Dorsolateral prefrontal cortex (tissue), 122 donors: ENCODE measurements at places on chromosomes 4 and X.

DNA sequence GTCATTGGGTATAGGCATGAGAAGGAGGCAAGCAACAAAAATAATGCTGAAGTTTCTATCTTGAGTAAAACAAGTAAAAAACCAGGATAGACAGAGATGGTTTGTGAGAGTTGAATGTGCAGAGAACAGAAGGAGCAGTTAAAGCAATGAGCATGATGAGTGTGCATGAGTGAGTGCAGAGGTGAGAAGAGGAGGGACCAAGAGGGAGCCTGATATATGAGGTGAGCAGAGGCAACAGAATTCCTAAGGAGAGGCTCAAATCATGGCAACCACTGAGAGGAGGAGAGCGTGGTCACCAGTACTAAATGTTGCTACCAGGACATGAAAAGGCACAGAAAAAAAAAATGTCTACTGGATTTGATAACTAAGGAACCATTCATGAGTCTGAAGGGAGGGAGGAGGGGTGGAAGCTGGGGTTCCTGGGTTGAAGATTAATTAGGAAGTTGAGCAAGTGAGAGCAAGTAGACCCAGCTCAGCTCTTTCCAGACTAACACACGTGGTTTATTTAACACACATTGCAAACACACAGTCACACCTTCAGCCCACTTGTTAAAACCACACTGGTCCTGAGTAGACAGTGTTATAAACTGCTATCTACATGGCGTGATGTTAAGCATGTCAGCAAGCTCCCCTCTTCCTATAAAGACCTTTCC lies 69.0 kb upstream of the IQCM start:
- DNase-seq = no peak

DNA sequence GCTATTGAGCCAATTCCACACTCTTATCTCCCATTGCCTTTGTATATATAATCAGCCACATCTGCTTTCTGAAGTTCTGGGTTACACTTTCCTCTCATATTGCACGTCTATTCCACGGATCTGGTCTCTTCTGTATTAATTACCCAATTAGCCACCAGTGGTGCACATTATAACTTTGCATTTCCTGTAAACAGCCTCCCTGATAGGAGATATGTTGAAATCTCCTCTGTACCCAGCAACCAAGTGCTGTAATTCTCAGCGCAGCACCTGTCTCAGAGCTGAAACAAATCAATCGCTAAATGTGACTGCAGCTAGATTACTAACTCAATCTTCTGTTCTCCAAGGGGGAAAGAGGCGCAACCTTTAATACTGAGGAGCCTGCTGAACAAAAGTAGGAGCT lies 326.4 kb downstream of the SLITRK2 start:
- no peak for DNase-seq

- no peak for DNase-seq
Measured at GRCh38 chr4:107066621-107067020, 30.5 kb upstream of the DKK2 start.

DNA sequence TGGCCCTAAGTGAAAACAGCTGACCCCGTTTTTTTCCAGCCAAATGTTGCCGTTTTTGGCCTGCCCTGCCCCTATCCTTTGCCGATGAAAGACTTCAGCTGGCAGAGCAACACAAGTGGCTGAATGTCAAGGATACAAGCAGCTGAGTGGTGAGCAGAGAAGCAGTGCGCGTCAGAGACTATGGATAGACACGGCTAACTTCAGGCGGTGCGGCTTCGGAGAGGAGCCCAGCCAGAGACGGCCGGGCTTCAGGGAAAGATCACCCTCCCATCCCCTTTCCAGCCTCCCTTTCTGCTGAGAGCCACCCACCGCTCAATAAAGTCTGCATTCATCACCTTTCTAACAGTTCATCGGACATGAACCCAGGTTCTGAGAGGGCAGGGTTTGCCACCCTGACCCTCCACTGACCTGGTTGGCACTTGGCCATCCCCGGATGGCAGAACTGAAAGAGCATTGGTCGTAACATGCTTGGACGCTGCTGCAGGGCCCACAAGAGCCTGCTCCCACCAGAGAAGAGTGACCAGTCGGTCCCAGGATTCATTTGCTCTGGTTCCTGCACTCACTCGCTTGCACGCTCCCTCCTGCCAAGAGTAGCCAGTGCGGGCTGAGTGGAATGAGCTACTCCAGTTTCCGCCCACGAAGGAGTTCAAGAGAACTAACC lies 125.8 kb downstream of the PPEF1 start:
- no peak for DNase-seq

DNA sequence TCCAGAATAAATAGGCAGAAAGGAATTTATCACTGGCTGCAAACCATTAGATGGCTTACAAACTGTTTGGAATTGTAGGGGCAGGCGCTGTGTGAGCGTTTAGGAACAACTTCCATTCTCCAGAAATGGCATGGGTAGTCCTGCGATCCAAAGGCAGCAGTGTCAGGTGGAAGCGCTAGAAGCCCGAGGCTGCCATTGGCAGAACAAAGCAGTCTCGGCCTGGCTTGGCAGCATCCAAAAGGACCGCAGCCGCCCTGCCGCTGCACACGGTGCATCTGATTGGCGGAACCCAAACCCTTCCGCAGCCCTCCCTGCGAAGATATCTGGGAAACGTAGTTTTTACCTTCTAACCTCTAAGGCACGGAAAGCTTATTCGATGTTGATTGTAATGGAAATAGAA lies 23.6 kb upstream of the YTHDC1 start:
- peak; percentile 91 for DNase-seq
